Nephron progenitor cell (in vitro differentiated cells): ENCODE measurements at places on chromosomes 7 and 10.

DNA sequence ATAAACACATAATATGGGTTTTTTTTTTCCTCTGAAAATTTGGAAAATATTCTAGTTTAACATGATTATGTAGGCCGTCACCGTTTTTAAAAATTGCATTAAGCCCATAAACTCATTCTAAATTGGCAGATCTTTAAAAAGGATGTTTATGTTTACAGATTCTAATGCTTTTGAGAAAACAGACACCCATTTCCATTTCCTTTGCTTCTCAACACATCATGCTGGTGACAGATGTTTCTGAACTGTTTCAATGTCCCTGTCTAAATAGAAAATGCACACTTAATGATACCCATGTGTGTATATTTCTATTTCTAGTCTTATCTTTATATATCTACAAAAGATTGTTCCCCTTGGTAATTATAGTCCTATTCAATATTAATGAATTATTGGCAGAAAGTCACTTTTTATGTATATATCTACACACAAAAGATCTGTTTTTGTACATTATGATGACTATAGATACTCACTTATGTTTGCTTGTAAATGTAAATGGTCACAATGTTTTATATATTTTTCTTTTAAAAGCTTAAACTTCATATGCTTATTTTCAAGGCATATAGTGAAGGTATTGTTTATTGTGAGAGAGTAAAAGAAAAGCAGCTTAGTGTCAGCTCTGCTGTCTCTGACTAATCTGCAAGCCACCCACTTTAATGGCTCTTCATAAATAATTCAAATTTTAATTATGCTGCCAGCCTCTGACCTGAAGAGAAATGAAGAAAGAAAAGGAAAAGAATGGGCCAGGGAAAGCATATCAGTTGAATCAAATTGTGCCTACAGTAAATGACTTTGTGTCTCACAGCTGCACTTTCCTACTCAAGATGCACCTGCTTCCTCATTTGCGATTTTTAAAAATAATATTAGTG, 179.4 kb downstream of the CACNA2D1 start:
- no peaks in the 10 kb centered on the region for H3K27me3 ChIP-seq
- H3K4me1 ChIP-seq, result no peaks in the 10 kb centered on the region
- no peak for DNase-seq
- H3K36me3 ChIP-seq, result peaks cover 6% of the 10 kb centered on the region
- no peak overlapping the region for H3K4me3 ChIP-seq
- H3K27ac ChIP-seq, result no peak overlapping the region

DNA sequence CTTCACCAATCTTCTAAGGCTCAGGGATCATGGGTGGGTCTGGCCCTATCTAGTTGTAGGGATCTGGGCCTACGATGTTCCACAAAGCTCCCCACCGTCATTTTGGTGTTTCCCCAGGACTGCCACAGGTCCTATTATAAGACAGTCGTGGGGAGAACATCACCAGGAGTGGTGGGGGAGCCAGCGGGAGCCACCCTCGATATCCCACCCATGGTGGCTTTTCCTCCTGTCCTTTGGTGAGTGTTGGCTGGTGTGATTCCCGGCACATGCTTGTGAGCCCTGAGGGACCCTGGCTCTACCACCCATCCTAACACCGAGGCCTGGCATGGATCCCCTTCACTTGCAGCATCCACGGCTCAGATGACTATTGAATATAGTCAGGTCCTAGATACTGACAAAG, 247.4 kb downstream of the ACTR3B start:
- no peaks in the 10 kb centered on the region for H3K4me1 ChIP-seq
- H3K27me3 ChIP-seq, result peaks cover 31% of the 10 kb centered on the region
- H3K4me3 ChIP-seq, result no peak overlapping the region
- no peak overlapping the region for H3K27ac ChIP-seq

DNA sequence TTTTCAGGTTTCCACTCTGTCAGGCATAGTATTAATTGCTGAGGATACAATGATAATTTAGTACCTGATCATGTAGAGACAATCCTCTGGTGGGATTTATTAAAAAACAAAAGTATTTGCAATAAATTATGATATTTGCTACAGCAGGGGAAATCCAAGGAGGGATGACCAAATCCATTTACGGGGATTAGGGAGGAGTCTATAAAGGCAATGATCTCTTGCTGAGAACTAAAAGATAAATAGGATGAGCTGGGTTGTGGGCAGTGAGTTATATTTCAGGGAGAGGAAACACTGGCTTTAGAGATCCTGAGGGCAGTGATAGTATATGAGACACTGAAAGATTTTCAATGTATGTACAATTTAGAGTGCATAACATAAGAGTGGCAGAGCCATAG, 305.5 kb downstream of the GPR37 start:
- H3K4me1 ChIP-seq, result no peaks in the 10 kb centered on the region
- no peak overlapping the region for H3K4me3 ChIP-seq
- DNase-seq, result no peak
- H3K27me3 ChIP-seq, result peaks cover 6% of the 10 kb centered on the region

DNA sequence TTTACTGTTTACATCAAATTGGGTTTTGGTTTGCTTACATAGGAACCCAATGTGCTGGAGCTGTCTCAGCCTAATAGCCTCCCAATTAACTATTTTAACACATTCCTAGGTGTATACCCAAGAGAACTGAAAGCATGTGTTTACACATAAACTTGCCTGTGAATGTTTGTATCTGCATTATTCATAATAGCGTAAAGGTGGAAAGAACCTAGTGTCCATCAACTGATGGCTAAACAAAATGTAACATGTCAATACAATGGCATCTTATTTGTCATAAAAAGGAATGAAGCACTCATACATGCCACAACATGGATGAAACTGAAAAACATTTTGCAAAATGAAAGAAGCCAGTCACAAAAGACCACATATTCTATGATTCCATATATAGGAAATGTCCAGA, 160.6 kb upstream of the EEPD1 start:
- DNase-seq, result no peak
- H3K27ac ChIP-seq, result no peak overlapping the region
- H3K27me3 ChIP-seq, result peaks cover 5% of the 10 kb centered on the region

DNA sequence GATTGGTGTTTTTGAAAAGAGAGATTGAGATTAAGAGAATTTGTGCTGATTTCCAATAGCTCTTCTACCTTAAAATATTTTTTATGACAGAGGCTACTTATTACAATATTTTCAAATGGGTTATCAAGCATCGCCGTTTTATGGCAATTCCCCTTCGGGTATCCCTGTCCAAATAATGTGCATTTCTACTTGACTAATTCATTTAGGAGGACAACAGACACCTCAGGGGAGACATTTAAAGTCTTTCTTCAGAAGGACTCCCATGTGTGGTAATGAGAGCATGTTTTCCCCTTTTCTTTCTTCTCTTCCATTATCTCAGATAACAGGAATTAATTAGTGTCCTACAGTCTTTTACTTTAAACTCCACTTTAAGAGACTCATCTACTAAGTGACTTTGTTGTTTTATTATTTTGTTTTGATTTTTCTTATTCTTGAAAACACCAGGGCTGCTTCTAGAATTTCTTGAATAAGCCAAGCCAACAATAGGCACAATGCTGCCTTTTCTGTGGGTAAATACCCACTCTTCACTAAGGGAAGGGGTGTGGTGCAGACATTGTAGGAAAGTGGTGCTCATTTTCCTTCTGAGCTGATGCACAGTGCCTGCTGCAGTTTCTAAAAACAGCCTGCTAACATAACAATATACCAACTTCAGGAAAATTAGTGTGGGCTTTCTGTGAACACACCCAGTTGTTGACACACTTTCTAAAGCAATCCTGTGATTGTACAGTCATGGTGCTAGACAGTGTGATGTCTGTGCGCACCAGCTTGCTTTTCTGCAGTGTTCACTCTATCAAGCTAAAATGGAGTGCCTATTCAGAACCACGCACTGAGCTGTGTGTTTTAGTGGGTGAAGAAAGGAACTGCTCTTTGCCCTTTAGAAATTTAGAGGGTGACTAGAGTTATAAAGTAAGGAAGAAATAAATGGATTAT, 597.7 kb downstream of the NRG3 start:
- no peaks in the 10 kb centered on the region for H3K36me3 ChIP-seq
- H3K27ac ChIP-seq, result no peak overlapping the region
- H3K4me1 ChIP-seq, result peaks cover 15% of the 10 kb centered on the region
- no peak overlapping the region for H3K4me3 ChIP-seq
- peaks cover 3% of the 10 kb centered on the region for H3K27me3 ChIP-seq
- DNase-seq, result no peak

GRCh38 chr10:77081481-77081891, 556.1 kb downstream of the KCNMA1 start:
- H3K27ac ChIP-seq, result no peak overlapping the region
- H3K4me1 ChIP-seq, result peaks cover 30% of the 10 kb centered on the region
- no peak overlapping the region for H3K4me3 ChIP-seq
- no peaks in the 10 kb centered on the region for H3K36me3 ChIP-seq
- peaks cover 6% of the 10 kb centered on the region for H3K27me3 ChIP-seq

DNA sequence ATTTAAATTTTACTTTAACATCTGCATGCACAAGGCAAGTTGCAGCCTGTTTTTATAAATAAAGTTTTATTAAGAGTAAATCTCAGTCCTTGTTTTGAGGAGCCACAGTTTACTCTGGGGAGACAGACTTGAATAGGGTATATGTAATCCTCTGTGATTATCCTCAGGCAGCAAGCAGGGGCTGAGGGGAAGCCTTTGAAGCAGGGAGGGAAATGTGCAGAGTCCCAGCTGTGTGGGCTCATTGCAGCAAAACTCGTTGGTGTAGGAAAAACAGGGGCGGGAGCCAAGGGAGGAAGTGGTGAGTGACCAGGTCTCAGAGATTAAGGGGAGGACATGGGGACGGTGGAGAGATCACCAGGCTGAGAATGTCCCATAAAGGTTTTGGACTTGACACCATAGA, 34.3 kb upstream of the SMC3 start:
- no peak overlapping the region for H3K27ac ChIP-seq
- no peak overlapping the region for H3K4me3 ChIP-seq
- peaks cover 43% of the 10 kb centered on the region for H3K4me1 ChIP-seq
- H3K36me3 ChIP-seq, result no peaks in the 10 kb centered on the region
- peak; percentile 19 for DNase-seq
- H3K27me3 ChIP-seq, result peaks cover 12% of the 10 kb centered on the region

DNA sequence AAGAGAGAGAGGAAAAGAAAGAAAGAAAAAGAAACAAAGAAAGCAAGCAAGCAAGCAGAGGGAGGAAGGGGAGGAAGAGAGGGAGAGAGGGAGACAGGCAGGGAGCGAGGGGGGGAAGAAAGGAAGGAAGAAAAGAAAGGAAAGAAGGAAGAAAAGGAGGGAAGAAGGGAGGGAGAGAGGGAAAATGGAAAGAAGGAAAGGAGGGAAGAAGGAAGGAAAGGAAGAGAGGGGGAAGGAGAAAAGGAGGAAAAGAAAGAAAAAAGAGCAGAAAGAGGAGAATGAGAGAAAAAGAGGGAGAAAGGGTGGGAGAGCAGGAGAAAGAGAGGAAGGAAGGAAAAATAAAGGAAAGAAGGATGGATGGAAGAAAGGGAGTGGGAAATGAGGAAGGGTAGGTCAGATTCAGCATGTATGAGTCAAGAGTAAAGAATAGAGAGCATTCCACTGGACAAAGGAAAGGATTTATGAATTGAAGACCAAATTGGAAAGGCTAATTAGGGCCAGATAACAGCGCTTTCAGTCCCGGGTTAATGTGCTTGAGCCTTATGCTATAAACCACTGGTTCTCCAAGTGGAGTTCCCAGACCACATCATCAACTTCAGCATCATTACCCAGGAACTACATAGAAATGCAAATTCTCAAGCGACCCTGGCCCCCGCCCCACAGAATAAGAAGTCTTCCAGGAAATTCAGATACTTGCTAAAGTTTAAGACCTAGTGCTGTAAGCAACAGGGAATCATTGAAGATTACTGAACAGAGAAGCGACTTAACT, 85.1 kb downstream of the C10orf90 start:
- DNase-seq, result no peak
- H3K4me3 ChIP-seq, result no peak overlapping the region
- peaks cover 3% of the 10 kb centered on the region for H3K27me3 ChIP-seq
- H3K4me1 ChIP-seq, result peaks cover 21% of the 10 kb centered on the region
- no peaks in the 10 kb centered on the region for H3K36me3 ChIP-seq

DNA sequence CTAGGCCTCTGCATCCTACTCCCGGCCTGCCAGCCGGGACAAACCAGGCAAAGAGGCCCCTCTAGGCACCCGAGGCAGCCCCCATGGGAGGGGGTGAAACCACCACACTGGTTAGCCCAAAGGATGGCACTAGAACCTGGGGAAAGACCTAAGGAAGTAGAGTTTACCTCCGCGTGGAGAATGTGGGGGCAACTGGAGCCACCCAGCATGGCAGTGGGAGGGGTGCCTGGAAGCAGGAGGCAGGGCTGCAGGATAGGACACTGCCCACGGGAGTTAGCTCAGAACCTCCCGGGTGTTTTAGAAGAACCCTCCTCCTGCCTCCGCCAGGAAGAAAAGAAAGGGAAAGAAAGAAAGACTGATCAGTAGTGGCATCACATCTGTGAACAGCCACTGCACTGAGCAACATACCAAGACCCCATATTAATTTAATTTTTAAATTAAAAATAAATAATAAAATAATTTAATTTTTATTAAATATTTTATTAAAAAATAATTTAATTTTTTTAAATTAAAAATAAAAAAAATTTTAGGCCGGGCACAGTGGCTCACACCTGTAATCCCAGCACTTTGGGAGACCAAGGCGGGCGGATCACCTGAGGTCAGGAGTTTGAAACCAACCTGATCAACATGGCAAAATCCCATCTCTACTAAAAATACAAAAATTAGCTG, 11.2 kb downstream of the AIFM2 start:
- H3K36me3 ChIP-seq, result peaks cover 4% of the 10 kb centered on the region
- no peak for DNase-seq
- peaks cover 7% of the 10 kb centered on the region for H3K27me3 ChIP-seq
- H3K27ac ChIP-seq, result no peak overlapping the region
- peaks cover 12% of the 10 kb centered on the region for H3K4me1 ChIP-seq

DNA sequence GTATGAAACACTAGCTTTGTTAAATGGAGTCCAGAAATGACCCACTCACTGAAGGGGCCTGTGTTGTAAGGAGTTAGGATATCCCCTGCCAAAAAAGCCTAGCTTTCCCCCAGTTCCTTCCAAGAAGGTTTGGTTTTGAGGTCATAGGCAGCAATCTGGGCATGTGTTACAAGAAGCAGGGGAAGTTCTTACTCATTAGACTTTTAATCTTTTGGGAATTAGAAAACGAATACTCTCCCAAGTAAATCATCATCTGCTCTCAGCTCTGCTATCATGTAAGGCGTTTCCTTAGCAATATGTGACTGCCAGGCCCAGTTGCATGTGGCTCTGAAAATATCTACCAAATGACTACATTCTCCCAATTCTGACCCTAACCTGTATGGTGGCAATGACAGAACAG, 3.7 kb downstream of the NOD1 start:
- peaks cover 3% of the 10 kb centered on the region for H3K27me3 ChIP-seq
- H3K27ac ChIP-seq, result no peak overlapping the region
- H3K4me1 ChIP-seq, result peaks cover 44% of the 10 kb centered on the region
- H3K4me3 ChIP-seq, result no peak overlapping the region
- no peak for DNase-seq

DNA sequence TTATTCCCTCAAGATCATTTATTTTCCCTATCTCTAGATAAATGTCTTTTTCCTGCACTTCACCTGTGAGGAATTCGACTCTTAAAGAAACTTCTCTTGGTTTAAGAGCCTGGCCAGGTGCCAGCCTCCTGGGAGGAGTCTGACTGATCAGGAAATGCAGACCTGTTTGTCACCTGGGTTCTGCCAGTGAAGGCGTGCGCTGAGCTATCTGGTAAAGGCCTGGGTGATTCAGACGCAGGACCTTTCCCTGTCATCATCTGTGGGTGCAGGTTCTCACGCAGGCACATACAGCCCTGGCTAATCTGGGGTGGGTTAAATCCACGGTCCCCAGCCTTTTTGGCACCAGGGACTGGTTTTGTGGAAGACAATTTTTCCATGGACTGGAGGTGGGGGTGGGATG, 65.3 kb upstream of the AQP1 start:
- no peak overlapping the region for H3K4me3 ChIP-seq
- H3K27ac ChIP-seq, result no peak overlapping the region
- H3K27me3 ChIP-seq, result no peaks in the 10 kb centered on the region
- DNase-seq, result no peak
